ENCODE measurements at places on chromosomes 2 and 18.

DNA sequence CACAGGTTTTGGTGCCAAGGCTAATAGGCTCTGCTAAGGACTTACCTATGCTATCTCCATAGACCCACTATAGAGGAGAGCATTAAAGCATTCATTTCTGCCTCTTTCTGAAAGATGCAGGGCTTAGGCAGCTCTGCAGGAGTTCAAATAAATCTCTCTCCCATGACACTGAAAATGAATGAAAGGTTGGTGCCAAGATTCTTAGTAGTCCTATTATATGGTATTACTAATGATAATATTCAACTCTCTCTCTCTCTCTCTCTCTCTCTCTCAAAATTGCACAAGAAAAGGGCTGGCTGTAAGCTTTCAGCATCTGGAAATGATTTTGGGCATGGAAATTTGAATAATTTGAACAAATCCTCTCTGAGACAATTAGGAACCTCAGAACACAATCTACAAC is 433.7 kb downstream of the MBD2 start:
- no peak for DNase-seq

- no peak for DNase-seq
These were observed 138.4 kb upstream of the HNRNPA3 start for GRCh38 chr2:177074099-177074710.

- no peak for DNase-seq
These were observed 255.5 kb upstream of the FN1 start for GRCh38 chr2:215691346-215691745.

DNA sequence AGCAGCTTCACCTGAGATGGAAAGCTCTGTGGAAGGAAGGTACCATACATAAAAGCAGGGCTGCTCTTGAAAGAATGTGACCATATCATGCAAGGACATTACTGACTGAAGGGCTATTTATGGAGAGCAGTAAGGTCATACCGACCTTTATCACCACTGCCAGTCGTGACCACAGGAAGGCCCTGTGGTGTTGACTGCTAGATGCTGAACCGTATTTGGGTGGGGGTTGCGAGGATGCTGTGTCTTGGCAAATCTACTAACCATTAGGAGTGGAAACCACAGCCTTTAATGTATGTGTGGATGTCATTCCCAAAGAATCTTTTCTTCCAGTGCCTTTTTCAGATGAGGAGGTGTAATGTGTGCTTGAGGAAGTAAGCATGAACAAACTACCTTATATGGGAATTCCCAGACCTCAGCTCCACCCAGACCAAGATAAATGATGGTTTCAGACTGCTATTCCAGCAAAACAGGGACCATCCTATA is 60.8 kb downstream of the LIMS1 start:
- DNase-seq = peak; percentile 40

DNA sequence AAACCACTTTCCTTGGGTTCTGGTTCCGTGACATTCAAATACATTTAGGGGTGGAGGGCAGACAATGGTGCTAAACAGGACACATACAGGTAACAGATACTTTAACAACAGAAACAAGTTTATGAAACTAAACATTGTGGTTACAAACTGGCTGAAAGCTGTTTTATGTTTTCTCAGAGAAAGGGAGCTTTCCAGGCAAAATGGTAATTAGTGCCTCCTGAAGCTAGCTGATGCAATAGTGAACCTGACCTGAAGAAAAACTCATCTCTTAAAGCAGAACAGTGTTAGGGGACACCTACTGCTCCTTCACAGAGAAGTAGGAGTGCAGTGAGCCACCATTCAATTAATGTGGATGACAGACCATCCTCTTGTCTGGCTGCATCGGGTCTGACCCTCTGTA is 138.9 kb downstream of the CCDC148 start:
- DNase-seq = no peak

Measured in hematopoietic multipotent progenitor cell treated with erythropoietin and hydrocortisone succinate and interleukin-3 and kit ligand, for 17 days (in vitro differentiated cells).